ENCODE measurements at places on chromosomes 13 and 19.

DNA sequence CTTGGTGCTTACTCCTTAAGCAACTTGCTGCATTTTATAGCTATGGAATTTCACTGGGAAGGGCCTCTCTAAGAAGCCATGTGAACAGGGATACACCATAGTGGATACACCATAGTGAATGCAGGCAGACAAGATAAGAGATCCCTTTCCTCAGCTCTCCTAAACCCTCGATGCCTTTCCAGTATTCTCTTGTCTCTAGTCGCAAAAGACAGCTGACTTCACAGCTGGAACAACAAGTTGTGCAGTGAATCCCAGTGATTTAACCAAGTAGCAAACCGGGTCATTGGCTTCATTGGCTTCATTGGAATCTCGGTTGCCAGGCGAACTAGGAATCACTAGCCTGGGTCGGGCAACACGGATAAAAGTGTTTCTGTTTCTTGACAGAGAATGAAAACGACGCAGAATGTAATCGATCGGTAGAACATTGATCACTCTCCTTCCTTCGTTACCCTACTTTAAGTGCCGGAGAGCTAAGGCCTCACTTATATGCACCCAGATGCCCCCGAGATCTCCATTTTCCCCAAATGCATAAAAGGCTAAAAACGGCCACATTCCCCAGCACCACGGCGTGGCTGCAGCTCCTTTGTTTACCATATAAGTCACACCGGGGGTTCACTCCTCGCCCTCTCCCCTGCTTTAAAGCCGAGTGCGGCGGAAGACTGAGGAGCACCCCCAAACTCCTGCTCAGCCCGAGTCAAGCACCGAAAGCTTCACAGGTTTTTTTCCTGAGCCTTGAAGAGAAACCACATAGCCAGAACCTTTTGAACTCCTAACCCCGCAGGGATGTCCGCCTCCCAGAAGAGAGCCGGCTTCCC lies 674 bp downstream of the TRPC4 start:
- DNase-seq = no peak

DNA sequence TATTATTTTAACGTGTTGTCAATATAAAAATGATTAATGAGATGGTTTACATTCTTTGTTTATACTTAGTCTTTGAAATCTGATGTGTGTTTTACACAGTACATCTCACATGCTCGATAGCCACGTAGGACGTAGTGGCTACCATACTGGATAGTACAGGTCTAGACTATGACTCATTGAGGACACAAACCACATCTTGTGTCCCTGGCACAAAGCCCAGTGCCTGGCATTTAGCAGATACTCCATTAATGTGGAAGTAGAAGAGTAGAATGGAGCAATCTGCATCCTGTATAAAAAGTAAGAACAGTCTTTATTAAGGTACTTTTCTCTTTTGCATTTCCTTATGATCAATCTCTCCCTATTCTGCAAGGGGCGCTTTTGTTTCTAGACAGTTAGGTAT lies 49.0 kb upstream of the FRY start:
- DNase-seq = peak; percentile 76

DNA sequence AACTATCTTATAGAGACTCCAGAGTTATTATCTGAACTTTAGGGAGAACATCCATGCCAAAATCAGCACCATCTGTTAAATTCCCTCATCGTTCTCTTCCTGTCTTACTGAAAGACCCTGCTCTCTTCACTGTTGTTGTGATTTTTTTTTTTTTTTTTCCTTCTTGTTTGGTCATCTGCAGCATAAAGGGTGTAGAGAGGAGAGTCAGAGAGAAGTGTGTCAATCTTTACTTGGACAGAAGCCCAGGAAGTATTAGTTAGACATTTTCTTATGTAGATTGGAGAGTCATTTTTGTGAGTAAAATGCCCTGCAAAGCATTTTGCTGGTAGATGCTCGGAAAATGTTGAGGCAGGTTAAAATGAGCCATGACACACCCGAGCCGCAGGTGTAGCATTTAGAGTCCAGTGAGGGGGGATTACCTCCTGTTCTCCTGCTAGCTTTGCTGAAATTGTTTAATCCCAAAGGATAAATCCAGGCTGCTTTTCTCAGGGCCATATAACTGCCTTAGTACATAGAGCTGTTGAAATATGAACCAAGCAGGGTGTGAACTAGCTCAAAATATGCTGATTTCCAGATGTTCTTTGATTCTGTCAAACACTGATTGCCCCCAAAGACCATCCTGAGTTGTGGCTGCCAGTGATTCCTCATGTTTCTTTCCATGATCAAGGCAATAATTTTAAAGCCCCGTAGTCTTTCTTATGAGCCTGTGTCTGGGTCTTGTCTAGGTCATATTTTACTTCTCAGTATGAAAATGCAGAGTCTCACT lies 143.5 kb downstream of the DCT start:
- DNase-seq = no peak

DNA sequence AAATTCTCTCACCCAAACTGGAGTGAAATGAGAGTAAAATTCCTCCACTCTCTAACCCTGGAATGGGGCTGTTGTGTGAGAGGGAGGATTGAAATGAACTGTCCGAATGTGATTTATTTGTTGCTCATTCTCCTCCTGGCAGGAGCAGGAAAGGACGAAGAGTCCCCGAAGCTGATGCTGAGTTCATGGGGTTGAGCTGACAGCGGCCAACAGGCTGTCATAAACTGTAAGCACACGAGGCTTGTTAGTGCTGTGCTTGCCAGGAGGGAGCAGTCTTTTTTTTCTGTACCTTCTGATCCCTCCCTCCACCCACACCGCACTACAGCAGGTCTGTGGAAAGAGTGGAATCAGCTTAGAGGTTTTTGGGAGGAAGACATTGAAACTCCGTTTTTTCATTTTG lies 33.1 kb upstream of the ZNF331 start:
- no peak for DNase-seq

DNA sequence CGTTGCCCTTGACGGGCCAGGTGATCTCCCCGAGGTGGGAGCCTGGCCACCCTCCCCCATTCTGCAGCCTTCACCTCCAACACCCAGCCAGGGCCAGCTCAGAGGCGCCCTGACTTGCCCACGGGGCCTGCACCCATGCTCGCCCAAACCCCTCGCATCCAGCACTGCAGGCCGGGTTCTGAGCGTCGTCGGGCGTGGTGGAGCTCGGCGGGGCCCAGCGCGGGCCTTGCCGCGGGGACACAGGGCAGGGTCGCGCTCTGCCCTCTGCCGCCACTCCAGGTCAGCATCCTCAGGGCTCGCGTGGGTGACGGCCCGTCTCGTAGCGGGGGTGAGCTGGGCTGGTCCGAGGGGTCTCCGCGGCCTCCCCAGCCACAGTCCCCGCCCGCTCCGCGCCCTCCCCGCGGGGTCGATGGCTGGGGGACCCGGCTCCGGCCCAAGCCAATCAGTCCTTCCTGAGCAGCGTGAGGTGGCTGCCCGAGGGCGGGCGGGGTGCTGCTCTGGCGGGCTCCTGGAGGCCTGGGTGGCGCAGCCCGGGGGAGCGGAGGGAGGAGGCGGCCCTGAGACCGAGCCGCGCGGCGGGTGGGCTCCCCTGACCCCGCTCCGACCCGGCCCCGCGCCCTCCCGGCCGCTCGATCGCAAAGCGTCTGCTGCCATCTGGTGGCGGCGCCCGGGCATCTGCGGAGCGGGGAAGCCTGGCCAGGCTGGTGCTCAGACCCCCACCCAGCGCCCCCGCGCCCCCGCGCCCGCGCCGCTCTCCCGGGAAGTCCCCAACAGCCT lies 61.4 kb downstream of the CCNE1 start:
- DNase-seq = peak; percentile 73

DNA sequence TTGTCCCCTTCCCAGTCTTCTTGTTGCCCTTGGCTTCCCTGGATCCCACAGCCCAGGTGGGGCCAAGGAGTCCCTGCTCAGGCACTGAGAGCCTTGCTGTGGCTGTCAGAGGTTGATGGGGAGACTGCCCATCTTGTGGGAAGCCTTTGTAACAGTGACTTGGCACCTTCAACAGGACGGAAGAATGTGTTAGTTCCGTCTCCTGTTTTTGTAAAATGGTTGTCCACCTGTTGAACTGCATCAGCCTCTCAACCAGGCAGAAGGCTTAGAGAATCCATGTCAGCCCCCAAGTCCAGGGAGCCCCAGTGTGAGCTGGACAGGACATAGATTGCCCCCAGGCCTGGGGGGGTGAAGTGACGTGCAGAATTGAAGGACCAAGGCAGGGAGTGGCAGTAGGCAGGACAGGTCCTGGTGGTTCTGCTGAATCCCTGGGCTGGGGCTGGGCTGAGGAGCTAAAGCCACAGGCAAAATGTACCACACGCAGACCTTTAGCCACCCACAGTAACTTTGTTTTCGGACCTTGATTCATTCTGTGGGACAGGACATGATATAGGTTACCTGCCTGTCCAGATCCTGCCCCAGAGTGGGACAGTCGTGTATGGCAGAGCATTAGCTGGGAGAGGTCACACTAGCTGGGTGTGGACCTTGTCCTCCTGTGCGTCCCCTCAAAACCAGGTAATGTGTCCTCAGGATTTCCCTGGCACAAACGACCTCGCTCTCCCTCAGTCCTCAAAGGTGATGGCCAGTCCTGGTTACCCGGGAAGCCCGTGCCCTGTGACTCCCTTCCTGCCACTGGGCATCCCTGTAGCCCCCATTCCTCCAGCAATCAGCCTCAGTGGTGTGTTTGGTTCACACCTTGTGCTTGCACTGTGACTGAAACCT lies 47.0 kb downstream of the GATAD2A start:
- DNase-seq = no peak
